CD4-positive, alpha-beta T cell (primary cell): ENCODE measurements at places on chromosomes 13 and 19.

DNA sequence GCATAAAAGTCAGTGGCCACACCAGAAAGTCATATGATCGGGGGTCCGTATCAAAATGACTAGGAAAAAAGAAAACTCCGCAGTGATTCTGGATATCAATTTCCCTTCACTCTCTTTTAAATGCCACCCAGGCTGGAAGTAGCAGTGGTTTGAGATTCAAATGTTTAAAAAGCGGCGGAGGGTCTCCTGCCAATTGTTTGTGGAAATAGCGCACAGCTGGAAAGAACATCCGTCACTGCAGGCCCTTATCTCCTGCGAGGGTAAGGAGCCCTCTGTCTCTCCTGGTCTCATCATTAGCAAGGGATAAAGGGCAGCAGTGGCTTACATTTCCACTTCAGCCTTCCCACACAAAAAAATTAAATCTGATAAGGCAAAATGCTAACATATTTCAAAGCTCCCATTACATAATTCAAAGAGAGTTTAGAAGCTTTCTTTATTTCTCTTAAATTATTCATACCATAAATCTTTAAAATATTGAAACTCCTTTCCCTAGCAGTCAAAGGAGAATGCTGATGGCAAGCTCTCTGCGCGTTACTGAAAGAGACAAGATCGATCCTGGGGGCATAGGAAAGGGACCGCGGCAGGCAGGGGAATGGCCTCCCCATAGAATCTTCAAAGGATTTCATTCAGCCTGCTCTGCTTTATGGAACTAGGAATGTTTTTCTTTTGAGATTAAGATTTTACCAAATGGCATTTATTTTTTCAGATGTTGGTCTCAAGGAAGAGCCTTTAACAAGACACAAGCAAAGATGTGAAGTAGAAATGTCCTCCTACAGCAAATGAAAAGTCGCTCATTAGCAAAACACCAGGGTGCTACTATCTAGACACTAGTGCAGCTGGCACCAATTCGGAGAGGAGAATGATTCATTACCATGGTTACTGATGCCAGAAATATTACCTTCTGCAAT, 35.0 kb downstream of the AMER2 start:
- no peak for DNase-seq

DNA sequence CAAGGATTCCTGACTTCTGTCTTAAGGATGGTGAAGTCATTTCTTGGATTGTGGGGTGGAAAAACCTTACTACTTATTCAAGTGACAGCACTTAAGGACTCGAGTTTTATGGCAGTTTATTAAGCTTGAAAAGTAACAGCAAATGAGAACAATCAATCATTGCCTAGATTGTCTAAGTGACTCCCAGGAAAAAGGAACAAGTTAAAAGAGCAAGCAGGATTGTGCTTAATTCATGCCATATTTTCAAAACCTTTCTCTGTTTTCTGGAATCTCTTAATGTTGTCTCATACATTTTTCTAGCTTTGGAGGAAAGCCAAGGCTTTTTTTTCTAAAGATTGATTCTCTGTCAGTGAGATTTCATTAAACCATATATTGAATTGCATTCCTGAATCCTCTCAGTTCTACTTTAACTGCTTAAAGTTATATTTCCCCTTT, 236.2 kb upstream of the HTR2A start:
- no peak for DNase-seq

DNA sequence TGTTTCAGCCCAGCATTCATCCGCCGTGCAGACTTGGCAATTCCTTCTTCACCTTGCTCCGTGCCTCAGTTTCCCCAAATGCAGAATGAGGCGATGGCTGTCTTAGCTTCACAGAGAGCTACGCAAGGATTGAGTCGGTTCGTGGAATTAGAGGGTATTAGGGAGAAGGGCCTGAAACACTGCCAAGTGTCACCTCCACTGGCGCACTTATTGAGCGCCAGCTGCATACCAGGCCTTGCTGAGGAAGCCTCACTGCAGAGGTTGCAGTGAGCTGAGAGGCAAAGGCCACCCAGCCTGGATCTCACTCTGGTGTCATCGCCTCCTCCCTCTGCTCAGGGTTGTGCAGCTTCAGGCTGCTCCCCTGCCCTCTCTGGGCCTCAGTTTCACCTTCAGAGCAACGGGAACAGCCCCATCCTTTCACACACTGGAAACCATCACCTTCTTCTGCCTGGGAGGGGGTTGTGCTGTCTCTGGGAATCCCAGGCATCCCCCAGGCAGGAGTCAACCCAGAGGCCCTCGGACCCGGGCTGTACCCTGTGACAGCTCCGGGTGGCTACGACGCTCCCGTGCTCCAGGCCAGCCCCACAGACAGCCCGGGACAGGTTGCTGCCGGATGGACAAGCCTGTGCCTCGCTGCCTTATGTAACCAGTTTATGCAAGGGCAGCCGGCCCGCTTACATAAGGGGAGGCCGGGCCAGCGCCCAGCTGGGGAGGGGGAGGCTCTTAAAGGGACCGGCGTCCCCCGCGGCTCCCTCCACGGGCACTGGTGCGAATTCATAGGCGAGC, 31.9 kb downstream of the NFIC start:
- DNase-seq = no peak

- no peak for DNase-seq
Measured at GRCh38 chr13:94947965-94948371, 235.6 kb upstream of the SOX21 start.

GRCh38 chr13:113862191-113862930, 1.5 kb downstream of the GAS6 start:
- DNase-seq = no peak

DNA sequence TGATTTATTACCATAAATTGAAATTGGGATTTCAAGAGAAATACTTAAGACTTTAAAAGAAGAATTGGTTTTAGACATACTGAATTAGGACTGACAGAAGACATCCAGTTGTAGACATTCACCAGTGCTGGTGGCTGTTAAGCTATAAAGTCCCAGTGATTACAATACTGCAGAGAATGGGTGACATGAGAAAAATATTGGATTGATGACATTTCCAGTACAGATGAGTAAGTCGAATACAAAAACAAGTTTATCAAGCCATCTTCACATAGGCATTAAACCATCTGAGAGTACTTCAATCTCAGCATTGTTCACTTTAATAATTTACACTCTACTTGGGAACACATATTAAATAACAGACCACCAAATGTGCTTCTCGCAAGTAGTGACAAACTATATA, 66.8 kb downstream of the TBC1D4 start:
- no peak for DNase-seq

DNA sequence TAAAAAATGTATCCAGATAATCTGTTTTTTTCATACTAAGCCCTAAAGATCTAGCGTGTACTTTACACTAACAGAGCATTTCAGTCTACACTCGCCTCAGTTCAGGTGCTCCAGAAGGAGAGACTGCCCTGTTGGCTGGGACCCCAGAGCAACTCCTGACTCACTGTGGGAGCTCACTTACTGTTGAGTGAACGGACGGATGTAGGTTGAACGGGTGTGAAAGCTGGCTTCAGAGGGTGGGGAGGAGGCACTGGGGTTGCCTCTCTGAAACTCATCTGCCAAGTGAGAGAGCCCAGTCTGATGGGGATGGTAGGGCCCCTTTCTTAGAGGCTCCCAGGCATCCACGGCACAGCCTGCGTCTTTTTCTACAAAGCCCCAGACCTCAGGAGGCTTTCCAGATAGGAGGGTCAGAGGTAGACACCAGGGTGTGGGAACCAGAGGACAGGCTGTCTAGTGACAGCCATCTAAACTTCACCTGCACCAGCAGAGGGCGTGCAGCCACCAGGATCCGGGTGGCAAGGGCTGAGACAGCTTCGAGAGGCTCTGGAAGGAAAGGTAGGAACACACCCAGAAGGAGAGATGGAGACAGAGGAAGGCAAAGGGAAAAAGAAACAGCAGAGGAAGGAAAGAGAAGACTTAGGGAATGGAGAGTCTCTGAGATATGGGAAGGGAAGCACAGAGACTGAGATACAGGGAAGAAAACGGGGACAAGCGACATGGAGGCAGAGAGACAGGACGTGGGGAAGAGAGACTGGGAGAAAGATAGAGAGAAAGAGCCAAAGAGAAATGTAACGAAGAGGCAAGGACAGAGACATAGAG, 3.7 kb downstream of the KASH5 start:
- peak; percentile 89 for DNase-seq

DNA sequence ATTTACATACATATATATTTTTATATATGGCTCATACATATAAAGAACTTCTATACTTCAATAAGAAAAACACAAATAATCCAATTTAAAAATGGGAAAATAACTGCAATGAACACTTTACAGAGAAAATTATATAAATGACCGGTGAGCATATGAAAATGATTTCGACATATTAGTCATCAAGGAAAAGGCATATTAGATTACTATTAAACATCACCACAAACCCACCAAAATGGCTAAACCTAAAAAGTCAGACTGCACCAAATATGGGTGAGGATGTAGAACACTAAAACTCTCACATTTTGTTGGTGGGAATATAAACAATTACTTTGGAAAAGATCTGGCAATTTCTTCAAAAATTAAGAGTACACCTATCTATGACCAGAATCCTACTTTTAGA, 316.2 kb downstream of the ENOX1 start:
- no peak for DNase-seq

DNA sequence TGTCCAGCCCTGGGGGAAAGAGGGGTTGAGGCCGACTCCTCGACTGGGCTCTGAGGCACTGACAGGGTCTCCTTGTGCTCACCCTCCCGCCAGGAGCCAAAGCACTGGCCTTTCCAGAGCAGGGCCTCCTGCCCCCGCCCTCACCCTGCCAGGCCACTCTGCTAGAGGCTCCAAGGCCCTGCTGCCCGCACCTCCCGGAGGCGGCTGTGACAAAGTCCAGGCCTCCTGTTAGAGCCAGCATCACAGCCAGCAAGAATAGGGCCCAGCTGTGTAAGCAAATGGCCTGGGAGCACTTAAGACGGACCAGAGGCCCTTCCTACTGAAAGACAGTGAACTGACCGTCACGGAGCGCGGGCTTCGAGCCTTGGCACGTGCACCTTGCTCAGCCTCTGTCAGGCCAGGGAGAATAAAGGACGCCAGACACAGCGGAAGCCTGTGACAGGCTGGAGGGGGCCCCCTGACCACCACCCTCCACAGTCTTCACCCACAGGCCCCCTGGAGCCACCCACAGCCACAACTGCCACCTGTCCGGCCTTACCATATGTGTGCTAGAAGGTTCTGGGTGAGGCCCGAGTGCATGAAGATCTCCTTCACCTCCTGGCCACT, 50.9 kb downstream of the EPS15L1 start:
- DNase-seq = no peak

- DNase-seq = no peak
Measured at GRCh38 chr13:32731576-32731975, 145.3 kb downstream of the PDS5B start.
